ENCODE measurements at places on chromosomes 4 and X.

DNA sequence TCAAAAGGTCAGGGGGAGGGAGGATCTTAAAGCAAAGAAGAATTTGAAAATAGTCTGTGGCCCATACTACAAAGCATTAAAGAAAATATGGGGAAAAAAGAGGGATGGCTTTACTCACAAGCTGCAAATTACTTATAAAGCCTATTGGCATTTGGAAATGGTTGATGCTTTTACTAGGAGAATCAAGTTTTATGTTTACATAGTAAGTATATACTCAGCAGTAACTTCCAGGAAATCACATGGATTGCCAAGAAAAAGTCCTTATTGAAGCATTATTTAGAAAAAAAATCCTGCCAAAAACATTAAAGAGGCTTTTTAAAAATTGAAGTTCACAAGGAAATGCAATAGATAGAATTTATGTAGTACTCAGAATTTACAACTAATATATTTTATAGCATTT, 8.4 kb upstream of the SH3RF1 start:
- DNase-seq: no peak

- DNase-seq: no peak
Observed at GRCh38 chrX:112832481-112833095, 8.0 kb downstream of the AMOT start.

DNA sequence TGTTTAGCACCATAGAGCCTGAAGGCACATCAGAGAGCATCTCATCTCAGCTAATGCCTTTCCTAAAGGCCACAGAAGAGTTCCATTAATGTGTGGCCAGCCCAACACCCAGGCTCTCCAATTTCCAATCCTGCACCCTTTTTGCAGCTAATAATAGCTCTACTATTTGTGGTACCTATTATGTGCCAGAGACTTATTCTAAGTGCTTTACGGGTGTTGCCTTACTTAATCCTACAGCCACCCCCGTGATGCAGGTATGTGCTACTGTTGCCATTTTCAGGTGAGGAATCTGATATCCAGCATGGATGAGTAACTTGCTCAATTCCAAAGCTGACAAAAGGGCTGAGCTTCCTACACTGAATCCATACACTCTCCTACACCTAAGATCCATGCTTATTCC, 217.6 kb upstream of the GALNT7 start:
- no peak for DNase-seq

DNA sequence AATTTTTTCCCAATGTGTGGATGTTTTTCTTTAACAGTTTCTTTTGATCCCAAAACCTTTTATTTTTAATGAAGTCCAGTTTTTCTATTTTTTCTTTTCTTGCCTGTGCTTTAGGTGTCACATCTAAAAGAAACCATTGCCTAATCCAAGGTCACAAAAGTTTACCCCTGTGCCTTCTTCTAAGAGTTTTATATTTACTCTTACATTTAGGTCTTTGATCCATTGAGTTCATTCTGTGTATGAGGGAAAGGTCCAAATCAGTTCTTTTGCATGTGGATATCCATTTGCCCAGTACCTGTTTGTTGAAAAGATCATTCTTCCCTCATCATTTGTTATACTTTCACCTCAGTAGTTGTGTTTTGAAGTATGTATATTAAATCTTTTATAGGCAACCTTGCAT, 13.0 kb downstream of the LRP2BP start:
- DNase-seq: no peak

GRCh38 chr4:56995525-56995924, 16.8 kb downstream of the POLR2B start:
- no peak for DNase-seq

DNA sequence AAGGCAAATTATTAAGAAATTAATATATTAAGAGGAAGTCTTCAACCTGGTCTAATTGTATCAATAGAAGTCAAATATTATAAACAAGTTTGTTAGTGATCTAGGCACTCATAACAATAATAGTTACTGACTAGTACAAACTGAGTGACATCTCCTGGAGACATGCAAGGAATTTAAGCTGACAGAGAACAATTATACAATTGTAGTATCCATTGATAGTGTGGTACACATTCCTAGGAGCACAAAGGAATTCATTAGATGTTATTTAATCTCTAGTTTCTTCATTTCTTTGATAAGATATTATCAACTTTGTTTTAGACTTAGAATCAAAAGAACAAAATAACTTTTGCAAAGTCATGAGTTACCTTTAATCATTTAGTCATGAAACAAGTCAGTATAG, 1048.6 kb downstream of the PCDH7 start:
- no peak for DNase-seq

GRCh38 chrX:100296183-100296753, 113.8 kb downstream of the PCDH19 start:
- DNase-seq: no peak

GRCh38 chrX:39726771-39727170, 371.0 kb downstream of the BCOR start:
- DNase-seq: peak; percentile 76

- no peak for DNase-seq
Observed at GRCh38 chr4:34861666-34862065, 1382.6 kb downstream of the ARAP2 start.

DNA sequence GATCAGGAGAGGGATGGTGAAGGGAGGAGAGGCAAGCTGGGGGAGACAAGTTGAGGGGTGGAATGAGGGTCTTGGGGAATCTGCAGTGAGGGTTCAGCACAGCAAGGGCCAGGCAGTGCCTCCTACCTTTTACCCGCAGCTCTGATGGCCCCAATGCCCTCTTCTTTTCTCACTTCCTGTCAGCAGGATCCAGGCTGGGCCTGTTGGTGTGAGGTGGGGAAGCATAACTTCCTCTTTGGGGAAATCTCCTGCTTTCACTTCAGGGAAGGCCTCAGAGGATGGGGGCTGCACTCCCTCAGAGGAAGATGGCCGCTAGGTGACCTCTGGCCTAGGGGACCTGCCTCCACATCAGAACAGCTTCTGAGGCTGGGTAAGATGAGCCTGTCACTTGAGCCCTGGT, 36.5 kb downstream of the EFNB1 start:
- no peak for DNase-seq

DNA sequence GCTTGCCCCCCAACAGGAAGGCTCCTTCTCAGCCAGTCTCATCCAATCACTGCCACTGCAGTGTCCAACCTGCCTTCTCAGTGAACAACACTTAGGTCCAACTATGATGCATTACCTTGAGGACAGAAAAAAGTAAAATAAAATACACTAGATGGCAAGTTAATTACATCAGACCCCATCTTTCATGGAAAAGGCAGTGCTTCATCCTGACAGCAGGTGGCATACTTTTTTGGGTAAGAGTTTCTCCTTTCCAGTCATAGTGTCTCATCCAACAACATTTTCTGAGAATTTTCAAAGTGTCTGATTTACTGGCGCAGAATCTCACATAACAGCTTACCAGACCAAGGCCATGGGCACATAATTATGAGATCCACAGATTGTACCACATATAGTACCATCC, 1742.8 kb downstream of the PCDH7 start:
- no peak for DNase-seq

DNA sequence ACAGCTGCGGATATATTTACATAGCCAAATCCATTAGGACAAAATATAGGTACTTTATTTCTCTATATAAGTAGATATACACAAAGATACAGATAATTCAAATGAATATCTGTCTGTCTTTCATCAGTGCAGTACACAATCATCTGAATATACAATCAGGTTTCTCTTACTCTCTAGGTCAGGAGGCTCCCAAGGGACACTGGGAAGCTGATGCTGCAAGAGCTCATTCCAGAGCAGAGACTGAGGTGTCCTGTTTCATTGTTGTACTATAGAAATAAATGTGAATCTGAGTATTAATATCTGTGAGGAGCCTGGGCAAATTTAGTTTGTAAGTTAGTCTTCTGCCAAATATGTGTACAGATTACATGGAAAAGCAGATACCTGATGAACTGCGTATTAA, 4.2 kb downstream of the TLL1 start:
- DNase-seq: peak; percentile 17

DNA sequence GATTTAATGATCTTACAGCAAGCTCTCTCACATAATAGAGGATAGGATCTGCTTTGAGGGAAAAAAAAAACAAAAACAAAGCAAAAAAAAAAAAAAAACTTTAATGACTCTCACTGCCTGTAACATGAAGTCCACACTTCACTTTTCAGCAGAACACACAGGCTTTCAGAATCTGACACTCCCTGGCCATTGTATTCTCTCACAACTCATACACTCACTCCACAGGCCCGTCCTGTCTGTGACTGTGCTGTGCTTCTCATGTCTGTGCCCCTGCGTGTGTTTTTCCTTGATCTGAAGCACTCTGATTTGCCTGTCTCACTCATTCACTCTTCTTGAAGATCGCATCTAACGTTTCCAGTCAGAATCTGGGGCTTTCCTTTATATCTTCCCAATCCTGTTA, 460.8 kb downstream of the TMA16 start:
- no peak for DNase-seq
